ENCODE measurements at places on chromosomes 1 and 21.

DNA sequence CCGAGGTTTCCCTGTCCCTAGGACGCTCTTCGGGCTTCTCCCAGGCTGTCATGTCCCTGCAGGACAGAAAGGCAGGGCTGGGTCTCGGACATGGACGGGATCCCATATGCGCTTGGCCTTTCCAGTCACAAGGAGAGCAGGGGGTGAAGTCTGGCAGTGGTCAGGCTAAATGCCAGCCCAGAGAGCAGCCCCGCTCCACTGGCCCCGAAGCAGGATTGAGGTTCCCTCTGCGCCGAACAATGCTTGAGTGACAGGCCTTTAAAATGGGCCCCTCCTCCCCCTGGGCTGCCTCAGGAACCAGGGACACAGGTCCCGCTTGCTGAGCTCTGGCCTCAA, 12.7 kb downstream of the DRAXIN start:
- no peak for DNase-seq

DNA sequence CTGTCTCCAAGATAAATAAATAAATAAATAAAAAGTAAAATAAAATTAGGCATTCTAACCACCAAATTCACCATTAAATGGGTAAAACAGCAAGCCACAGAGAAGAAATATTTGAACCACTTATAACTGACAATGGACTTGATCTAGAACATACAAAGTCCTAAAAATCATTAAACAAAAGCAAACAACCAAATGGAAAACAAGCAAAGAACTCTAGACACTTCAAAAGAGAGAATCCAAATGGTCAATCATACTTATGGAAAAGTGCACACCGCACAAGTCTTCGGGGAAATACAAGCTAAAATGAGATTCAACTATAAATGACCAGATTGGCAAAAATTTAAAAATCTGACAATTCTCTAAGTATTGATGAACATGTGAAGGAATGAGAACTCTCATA, 73.5 kb upstream of the ANGPTL3 start:
- DNase-seq, result no peak

DNA sequence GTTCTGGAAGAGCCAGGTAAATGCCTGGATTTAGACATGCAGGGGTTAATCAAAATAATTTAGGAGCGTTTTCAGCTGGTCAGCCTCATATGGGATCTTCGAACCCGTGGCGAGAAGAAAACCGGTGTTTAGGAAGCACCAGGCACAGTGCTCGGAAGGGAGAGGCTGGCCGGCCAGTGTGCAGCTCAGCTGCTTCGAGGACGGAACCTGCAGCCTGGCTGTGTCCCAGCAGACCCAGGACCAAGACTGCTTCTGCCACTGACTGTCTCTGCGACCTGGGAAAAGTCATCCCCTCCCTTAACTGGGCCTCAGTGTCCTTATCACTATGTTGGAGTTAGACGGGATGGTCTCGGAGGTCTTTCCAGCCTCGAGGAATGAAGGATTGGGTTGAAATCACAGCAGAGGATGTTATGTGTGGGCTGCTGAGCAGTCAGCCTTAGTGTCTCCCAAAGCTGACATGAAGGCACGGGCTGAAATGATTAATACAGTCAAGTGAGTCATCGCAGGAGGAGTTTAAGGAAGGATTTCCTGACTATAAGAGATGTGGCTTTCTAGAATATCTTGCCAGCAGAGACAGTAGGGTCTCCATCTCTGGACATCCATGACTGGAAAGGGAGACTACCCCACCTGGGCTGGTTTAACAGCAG, 20.8 kb downstream of the PPFIA4 start:
- no peak for DNase-seq

GRCh38 chr1:153933955-153934354, 11.2 kb upstream of the GATAD2B start:
- no peak for DNase-seq

DNA sequence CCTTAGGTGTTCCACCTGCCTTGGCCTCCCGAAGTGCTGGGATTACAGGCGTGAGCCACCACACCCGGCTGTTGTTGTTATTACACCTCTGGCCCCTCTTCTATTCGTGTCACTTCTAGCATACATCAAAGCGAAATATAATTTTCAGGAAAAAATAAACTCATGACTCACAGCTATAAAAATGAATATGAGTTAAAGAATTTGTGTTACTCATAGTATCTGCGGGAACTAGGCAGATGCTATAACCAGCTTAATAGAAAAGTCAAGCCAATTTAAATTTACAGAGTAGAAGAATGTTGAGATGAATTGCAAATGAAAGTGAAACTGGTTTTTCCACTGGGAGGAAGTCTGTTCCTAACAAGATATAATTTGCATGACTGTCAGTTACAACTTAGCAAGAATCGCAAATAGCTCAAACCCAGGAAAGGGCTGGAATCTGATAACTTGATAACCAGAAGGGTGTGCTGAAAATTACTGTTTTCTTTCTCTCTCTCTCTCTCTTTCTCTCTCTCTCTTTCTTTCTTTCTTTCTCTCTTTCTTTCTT, 11.2 kb downstream of the OR2W3 start:
- no peak for DNase-seq

DNA sequence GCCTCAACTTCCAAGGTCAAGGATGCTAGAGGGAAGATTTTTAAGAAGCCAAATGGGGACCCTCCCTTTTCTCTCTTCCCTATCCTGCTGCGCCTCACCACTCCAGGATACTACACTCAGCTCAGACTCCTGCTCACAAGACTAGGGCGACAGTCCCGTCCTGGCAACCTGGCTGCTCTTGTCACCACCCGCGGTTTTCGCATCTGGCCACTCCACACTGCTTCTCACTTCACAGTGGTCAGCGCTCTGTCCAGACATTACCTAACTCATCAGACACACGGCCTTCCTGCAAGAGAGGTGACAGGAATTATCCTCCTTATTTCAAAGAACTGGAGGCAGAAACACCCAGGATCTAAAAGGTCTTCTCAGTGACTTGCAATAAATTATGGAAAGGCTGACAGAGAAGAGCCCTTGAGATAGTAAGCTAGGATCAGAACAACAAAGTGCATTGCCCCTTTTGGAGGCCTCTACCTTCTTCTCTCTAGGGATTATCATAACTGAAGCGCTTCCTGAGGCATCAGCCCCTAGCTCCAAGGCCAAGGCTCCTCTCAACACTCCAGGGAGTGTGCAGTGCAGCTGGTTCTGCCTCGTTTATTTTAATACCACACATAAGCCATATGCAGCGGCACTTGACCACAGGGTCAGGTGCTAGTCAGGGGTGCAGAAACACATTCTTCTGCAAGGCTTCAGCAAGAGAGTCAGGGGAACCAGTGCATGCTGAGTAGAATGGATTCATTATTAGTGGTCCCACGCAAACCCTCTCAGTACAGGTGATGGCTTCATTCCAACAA, 41.9 kb downstream of the ASTN1 start:
- no peak for DNase-seq

- no peak for DNase-seq
Observed at GRCh38 chr21:45211661-45212060, 76.0 kb downstream of the POFUT2 start.

GRCh38 chr1:180230791-180231505, 884 bp downstream of the LHX4 start:
- DNase-seq, result no peak

All from activated CD8-positive, alpha-beta memory T cell treated with anti-CD3 and anti-CD28 coated beads for 1 hour (primary cell).